ENCODE measurements at places on chromosomes 16 and 17.
A peak's percentile ranks its signal among the peaks of the same experiment; 100 is the strongest.

- no peak for DNase-seq
Measured at GRCh38 chr17:38443356-38444031, 15.2 kb downstream of the ARHGAP23 start.

DNA sequence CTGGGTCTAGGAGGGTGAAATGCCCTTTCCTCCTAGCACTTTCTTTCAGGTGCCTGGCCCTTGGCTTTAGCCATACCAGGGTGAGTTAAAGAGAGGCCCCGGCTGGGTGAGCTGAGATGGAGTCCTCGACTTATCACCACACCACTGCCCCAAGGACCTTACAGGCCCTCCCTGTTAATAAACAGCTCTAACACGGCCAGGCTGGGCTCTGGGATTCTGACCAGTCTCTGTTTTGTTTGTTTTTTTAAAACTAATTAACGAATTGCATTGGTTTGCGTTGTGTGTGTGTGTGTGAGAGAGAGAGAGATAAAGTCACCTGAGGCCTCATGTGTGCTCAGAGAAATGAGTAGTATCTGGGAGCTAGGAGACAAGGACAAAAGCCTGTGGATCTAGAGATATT is 14.3 kb downstream of the MYL4 start:
- no peak for DNase-seq

GRCh38 chr17:1986783-1987451 is 38.2 kb downstream of the RTN4RL1 start:
- no peak for DNase-seq

DNA sequence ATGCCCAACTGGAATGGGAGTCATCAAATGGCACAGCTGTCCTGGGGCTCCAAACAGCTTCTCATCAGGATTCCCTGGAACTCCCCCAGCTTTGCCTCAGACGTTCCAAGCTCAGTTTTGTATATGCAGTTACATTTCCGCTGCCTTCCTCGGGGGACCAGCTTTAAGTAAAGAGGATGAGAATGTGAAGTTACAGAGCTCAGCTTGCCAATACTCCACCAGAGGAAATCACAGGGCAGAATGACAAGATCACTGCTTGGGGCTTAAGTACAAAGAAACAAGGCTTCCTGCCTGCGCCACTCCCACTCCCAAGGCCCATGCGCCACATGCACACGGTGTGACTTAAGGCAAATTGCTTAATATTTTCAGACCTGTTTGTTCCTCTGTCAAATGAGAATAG is 272.4 kb upstream of the CDH11 start:
- DNase-seq, result no peak

DNA sequence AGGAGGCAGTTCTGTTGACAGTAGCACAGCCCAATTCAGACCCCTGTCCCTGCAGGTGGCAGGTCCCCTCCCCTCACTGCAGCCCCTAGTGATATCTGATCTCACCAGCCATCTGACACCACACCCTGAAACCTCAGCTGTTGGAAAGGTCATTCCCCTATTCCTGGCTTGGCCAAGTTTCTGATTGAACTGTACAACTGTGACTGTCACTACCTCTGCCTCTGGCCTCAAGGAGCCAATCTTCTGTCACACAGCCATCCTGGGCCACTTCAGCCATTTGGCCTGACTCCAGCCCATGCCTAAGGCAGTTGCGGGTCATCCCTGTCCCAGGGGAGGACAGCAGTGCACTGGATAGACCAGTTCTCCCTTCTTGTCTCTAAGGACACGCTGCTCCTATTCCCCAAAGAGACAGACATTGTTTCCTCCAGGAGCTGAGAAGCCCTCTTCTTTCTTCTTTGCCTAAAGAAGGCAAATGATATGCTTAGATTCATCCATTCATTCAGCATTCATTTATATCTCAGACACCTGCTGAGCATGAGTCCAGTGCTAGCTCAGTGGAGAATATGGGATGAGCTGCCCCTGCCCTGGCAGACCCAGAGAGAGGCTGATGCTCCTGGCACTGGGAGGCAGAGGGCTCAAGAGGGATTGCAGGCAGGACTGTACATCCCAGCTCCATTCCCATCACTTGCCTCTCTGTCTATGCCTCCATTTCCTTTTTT is 4.6 kb upstream of the ALDOA start:
- DNase-seq, result no peak

DNA sequence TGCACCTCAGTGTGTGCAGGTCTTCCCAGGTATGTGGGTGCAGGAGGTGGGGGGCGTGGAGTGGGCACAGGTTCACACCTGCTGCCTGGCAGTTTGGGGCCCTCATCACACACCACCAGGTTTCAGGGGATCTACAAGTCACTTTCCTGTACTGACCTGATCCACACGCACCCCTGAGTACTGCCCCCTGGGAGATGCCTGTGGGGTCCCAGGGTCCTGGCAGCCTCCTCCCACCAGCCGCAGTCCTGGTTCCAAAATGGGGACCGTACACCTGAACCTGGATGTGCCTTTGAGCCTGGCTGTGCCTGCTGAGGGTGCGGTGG is 25.9 kb downstream of the RNF213 start:
- DNase-seq, result no peak

DNA sequence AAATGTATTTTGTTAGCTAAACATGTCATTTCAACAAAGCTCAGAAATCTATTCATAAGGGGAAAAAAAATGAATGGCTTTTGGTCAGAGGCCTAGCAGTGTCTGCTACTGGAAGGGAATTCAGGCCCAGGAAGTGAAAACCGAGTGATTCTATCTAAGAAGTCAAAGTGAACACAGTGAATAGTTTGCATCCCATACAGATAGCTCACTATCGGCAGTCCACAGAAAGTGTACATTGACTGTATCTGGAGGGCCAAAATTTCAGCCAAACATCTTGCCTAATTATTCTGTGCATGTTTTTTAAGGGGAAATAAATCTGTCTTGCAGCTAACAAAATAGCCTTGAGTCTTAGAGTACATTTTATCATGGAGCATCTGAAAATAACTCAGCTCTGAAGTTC is 214.4 kb upstream of the CACNG5 start:
- no peak for DNase-seq

DNA sequence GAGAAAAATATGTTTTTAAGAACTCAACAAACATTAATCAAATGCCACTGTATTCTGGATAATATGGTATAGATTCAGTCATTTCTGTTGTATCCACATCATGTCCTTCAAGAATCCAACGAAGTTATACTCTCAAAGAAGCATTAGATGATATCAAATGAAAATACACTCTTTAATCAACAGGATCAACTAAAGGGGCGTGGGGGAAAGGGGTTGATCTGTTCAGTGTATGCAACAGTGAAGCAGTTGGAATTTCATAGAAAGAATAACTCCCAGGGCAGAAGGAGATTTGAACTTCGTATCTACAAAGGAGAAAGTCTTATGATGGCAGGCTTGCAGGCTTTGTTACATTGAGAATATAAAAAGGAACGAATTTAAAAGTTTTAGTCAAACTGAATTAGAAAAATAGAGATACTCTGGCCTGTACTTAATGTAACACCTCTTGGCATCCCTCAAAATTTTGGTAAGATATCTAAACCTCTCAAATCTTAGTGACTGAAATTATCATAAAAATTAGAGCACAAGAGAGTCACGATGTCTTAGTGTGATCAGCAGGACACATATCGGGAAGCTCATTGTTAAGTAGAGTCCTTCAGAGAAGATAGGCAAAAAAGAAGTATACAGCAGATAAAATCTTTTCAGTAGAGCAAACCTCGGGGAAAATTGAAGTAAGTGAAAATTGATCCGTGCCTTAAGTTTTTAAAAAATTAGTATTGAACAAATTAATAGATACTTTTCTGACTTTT is 431.4 kb downstream of the KCNJ18 start:
- DNase-seq, result no peak

DNA sequence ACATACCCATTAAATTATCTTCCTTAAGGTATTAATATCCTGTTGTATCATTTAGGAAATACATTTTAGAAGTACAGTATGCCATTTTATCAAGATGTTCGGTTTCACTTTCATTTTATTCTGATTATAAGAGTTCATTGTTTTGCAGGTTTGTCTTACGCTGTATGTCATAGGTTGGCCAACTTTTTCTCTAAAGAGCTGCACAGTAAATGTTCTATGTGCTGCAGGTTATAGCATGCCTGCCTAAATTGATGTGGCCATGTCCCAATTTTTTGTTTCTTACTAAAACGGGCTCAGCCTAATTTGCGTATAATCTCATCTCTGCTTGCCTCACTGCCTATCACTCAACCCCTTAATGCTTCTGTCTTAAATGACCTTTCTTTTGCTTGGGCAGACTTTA is 126.4 kb downstream of the USP22 start:
- DNase-seq, result no peak

DNA sequence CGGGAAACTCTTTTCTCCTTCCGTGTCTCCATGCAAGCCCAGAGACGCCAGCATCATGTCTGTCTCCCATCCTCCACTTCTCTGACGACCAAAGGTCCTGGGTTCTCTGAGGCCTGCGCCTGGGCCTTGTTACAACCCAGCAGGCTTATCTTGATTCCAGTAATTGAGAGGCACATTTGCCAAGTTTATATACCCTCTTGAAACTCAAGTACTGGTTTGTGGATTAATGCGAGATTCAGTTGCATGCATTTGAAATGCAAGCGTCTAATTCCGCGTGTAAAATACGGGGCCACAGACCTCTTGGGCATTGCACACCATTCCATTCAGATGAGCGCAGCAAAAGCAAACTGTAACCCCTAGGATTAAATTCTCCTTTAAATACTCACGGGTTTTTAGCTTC is 28.7 kb upstream of the CRISPLD2 start:
- no peak for DNase-seq

DNA sequence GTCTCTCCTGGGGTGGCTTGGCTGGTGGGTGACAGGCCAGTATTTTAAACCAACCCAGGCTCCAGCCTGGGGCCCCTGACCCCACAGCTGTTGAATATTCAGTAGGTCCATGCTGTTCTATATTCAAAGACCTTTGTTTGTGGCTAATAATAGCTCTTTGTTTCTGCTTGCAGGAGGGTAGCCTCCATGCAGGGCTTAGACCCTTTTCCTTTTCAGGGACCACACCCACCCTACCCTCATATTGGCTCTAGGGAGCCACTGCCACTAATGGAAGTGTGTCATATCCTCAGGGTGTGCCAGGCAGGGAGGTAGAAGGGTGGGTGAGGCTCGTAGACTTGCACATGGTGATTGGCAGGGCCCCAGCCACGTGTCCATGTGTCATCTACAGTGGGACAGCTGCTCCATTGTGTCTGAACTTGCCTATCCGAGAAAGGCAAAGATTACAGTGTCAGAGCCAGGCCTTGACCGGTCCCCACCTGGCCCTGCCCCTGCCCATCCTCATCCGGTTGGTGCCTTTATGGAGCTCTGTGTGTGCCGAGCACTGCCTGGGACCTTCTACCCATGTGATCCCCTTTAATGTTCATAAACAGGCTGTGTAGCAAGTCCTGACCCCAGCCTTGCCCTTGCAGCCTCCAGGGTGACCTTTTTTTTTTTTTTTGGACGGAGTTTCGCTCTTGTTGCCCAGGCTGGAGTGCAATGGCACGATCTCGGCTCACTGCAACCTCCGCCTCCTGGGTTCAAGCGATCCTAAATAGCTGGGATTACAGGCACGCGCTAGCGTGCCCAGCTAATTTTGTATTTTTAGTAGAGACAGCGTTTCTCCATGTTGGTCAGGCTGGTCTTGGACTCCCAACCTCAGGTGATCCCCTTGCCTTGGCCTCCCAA is 22.1 kb downstream of the TMC7 start:
- DNase-seq, result no peak

- no peak for DNase-seq
Measured at GRCh38 chr16:84303516-84303915, 8.8 kb downstream of the WFDC1 start.

- peak; percentile 66 for DNase-seq
Measured at GRCh38 chr16:23952128-23952970, 116.6 kb downstream of the PRKCB start.

DNA sequence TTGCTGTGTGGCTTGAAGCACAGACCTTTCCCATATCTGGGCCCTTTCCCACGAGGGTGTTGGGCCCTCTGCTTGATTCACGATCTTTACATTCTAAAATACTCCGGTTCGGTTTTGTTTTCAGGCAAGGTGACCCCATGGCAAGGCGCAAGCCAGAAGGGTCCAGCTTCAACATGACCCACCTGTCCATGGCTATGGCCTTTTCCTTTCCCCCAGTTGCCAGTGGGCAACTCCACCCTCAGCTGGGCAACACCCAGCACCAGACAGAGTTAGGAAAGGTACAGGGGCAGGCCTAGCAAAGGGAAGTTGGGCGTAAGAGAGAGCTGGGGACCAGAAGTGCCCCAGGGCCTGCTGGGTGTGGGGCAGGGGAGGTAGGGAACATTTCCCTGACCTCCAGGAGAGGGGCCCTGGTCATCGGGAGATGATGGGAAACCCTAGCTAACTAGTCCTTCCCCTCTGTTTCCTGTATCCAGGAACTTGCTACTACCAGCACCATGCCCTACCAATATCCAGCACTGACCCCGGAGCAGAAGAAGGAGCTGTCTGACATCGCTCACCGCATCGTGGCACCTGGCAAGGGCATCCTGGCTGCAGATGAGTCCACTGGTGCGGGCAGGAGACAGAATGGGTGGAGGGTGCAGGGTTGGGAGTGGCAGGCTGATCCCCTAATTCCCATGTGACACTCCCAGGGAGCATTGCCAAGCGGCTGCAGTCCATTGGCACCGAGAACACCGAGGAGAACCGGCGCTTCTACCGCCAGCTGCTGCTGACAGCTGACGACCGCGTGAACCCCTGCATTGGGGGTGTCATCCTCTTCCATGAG is 1.4 kb downstream of the ALDOA start:
- no peak for DNase-seq

- no peak for DNase-seq
Measured at GRCh38 chr16:87092958-87093357, 224.2 kb downstream of the C16orf95 start.

- no peak for DNase-seq
Measured at GRCh38 chr17:75090871-75091854, 3.4 kb downstream of the SLC16A5 start.

GRCh38 chr16:21179983-21180365 is 21.5 kb downstream of the LDAF1 start:
- DNase-seq, result no peak

- DNase-seq, result no peak
Measured at GRCh38 chr16:74698222-74698621, 2.4 kb downstream of the MLKL start.

DNA sequence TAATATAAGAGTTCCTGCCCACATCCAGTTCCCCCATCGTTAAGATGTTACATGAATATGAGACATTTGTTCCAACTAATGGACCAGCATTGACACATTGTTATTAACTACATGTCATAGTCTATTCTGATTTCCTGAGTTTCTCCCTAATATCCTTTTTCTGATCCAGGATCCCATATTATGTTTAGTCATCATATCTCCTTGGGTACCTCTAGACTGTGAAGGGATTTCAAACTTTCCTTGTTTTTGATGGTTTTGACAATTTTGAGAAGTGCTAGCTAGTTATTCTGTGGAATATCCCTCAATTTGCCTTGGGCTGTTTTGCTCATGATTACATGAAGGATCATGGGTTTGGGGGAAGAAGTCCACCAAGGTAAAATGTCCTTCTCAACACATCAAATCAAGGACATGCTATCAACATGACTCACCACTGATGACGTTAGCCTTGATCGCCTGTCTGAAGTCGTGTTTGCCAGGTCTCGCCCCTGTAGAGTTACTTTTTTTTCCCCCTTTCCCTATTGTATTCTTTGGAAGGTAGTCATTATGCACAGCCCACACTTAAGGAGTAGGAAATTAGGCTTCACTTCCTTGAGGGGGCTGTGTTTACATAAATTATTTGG is 42.5 kb downstream of the CACNG3 start:
- no peak for DNase-seq
